Esophagus squamous epithelium (tissue), 5 donors: ENCODE measurements at places on chromosomes 16 and 17.

DNA sequence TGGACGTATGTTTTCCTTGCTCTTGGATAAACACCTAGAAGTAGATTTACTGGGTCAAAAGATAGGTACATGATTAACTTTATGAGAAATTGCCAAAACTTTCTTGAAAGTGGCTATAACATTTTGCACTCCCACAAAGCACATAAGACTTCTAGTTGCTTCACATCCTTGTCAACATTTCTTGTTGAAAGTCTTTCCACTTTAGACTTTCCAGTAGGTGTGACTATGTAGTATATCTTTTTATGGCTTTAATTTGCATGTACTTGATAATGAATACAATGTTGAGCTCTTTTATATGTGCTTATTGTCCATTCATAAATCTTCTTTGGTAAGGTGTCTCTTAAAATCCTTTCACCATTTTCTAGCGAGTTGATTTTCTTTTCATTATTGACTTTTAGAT lies 241.2 kb upstream of the RPL38 start:
- no peak for DNase-seq

DNA sequence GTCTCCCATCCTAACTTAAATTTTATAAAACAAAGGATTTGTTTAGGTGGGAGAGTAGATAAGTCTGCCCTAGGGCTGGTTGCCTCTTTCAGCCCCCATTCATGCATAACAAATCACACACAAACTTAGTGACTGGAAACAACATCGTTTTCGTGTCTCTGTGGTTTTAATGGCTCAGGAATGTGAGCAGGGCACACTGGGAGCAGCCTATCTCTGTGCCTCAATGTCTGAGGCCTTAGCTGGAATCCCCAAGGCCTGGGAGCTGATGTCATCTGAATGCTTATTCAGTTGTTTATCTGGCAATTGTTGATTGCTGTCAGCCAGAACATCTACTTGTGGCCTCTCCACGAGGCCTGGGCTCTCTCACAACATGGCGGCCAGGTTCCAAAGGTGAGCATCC lies 101.9 kb upstream of the HSBP1 start:
- no peak for DNase-seq

DNA sequence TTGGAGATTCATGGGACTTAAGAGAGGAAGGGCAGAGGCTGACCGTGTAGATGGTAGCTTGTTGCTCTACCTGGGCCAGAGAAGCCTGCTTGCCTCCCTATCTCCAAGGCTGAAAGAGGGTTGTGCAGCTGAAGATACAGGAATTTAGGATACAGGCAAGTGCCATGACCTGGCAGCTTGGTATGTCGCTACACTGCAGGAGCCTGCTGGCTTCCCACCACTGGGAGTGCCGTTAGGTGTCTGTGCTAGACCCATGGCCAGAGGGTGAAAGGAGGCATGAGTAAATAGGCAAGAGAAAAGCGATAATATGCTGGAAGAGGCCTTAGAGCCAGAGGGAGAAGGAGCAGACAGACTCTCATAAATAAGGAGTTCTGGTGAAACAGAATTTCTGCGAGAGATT lies 10.6 kb downstream of the NAA60 start:
- DNase-seq, result no peak

DNA sequence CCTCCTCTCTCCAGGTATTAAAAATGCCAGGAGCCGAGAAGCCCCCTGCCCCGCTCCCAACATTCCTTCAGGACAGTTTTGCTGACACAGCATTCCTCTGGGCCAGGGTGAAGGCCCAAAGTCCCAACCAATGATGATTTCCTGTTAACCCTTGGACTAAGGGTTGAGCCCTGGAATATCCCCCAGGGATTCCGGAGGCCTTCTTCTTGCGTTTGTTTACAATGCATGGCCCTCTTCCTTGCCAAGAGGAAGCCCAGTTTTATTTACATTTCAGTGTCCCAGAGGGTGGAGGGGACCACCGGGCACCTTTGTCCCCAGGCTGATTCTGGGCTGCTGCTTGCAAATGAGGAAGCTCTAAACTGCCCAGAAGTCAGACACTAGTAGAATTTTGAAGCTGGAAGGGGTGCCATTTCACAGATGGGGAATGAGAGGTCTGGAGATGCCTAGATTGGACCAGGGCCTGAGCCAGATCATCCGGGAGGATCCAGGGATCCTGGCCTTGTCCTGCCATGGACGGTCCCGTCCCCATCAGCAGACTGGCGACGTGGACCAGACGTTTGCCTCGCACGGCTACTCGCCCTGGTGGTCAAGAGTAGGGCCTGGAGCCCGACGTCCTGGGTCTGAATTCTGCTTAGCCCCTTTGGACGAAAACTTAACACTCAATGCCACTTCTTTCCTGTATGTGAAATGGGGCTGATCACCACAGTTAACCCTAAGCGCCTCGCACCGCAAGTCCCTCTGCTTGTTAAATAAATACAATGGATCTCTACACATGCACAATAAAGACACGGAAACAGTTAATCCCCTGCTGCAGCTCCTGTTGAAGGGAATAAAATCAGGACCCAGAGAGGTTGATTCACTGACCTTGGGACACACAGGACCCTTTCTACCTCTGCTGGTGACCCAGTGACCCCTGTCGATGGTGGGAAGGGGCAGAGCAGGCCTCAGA lies 55.6 kb upstream of the CIBAR2 start:
- no peak for DNase-seq

DNA sequence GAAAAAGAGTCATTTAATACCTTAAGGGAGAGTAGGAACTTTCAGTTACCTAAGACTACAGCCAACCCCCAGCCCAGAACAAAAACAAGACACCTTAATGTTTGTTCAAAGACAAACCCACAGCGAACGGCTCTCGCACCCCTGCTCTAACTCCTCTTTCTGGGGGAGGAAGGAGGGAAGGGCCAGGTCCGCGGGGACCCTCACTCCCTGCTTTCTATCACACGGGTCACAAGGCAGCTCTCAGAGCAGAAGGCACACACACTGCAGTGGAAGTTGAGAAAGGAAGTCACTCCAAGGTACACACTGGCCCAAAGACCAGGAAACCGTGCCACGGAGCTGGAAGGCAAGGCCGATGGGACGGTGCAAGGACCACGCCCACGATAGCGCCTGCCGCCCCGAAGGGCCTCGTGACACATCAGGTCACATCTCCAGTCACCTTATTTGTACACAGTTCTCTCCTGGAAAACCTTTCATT lies 10.0 kb downstream of the LITAFD start:
- no peak for DNase-seq

GRCh38 chr16:70809392-70810060 lies 8.6 kb upstream of the VAC14 start:
- DNase-seq, result no peak

- no peak for DNase-seq
These were observed 89.9 kb downstream of the SOCS1 start for GRCh38 chr16:11165894-11166665.

DNA sequence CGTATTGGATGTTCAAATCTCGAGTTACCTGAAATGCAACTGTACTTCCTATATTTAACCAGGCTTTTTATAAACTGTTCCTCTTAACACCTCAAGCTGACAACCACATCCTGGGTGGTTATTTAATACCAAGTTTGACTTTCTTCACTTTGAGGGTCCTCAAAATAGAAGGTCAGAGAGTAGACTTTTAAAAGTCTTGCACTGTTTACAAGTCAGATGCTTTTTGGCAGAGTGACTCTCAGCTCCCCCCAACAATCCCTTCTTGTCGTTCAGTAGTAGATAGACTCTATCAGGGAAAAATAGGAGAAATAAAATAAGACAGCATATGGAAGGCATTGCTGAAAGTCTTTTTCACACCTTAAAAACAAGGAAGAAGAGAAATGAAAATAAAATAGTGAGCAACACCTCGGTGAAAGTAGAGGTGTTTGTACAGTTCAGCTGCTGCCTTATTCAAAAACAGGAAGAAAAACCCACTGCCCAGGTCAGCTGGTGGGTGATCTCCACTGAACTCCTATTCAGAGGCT lies 650.4 kb downstream of the WWOX start:
- DNase-seq, result no peak

DNA sequence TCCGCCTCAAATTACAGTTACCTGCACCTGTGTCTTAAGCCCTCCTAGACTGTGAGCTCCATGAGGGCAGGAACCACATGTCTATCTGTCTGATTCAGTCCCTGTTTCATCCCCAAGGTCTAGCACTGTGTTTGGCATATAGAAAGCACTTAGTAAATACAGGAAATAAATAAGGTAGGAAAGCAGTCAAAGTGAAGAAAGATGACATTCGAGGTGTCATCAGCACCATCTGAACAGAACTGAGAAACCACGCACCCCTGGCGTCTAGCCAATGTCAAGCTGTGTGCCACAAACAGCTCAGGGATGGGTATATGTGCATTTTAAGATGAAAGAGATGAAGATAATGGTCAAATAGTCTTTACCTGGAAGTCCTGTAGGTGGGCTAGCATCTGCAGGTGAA lies 79.6 kb upstream of the ATP2A3 start:
- no peak for DNase-seq

- no peak for DNase-seq
These were observed 727.4 kb upstream of the CA10 start for GRCh38 chr17:52885882-52886281.

GRCh38 chr16:5487728-5488127 lies 390.1 kb upstream of the EEF2KMT start:
- DNase-seq, result no peak

- DNase-seq, result no peak
These were observed 27.2 kb upstream of the STAC2 start for GRCh38 chr17:39252788-39253460.

DNA sequence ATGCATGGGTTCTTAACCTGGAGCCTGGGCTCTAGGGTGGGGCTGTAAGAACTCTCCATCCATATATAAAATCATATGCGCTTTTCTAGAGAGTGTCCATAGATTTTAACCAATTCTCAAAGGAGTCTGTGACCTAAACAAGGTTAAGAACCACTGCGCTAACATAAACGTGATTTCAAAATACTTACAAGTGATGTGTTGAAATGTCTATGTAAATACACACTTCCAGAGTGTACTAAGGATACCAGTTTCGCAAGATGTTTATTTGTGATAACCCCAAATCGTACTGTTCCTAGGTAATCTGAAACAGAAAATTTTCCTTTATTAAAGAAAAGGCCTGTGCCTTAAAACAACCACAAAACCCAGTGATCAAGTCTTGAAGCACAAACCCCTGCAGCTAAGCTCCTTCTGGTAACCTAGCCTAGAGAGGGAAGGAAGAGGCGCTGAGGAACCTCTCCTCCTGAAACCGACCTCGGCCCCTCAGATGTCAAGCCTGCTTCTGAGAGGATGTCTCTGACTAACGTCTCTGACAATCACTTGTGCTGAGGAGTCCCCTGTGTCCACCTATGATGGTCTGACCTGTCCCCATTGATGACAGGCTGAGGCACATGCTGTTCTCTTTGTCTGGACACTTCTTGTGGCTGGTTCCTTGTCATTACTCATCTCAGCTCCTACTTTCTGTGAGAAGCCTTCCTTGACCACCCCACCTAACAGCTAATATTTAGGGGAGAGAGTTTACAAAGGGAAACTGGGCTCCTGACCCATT lies 32.2 kb downstream of the SNN start:
- DNase-seq, result no peak

DNA sequence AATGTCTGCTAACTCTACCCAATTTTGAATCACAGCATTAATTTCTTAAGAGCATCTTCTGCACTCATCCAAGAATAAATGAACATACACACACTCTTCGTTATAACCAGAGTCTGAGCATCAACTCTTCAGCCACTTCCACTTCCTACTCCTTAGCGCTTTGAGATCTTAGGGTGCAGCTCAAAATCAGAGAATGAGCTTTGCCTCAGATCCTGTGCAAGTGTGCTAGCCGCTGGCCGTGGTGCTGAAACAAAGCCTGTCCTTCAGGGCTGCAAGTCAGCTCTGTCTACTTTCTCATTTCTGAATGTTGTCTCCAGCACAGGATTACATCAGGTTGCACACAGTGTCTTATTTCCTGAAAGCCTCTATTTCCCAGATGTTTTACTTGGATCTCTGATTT lies 165.4 kb downstream of the AIPL1 start:
- no peak for DNase-seq

DNA sequence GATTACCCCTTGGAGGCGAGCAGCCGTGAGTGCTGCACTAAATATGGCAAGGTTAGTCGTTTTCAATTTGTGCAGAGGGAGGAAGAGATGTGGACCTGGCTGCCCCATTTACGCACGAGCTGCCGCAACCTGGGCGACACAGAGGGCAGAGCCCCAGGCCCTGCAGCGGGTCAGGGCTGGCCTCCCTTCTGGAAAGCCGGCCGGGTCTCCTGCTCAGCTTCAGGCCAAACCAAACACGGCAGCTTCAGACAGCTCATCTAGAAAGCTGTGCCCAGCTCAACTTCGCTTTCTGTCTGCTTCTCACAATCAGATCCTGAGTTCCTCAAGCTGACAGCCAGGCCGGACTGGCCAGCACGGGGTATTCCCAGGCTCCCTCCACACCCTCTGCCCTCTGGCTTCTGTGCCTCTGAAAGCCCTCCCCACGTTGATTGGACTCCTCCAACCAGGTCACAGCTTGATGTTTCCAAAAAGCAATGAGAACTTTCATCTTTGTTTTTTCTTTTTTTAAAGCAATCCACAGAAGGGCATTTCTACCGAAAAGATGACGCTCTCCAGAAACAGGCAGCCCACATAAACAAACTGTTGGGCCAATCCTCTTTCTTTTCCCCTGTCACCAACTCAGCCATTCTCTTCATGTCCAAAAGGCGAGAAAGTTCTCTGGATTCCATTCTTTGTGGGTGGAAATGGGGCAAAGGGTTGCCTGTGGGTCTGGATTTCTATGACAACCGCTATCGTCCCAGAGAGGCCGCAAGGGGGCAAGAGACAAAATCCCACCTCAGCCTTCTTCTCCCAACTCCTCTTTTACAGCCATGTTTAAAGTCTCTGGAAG lies 189.0 kb downstream of the ZFHX3 start:
- DNase-seq, result no peak

DNA sequence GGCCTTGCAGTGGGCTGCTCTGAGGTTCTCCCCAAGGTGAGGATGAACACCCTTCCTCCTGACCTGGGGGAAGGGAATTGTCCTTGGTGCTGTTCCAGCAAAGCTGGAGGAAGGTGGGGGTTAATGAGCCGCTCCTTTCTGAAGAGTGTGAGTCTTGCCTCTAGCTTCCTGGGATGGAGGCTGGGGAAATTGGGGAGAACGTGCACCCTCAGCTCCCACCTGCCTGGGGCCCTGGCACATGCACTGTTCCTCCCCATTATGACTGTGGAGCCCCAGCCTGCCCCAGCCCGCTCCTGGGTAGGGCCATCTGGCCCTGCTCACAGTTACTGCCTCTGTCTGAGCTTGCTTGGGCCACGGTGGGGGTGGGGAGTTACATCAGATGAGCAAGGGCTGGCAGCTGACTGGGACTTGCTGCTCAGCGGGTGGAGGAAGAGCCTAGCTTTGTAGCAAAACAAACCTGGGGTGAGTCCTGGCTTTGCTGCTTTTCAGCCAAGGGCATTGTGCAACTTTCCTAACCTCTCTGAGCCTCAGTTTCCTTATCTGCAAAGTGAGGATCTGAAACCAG lies 11.1 kb downstream of the TNS4 start:
- no peak for DNase-seq

- no peak for DNase-seq
These were observed 25.6 kb downstream of the MAPK8IP3 start for GRCh38 chr16:1731603-1732002.

GRCh38 chr17:43024407-43025289 lies at the start of gene RND2:
RND2 (plus strand) TSS chr17:43025231; CDS start chr17:43025348, 117 bp downstream.
- DNase-seq, result peak; percentile 44

- no peak for DNase-seq
These were observed 39.0 kb upstream of the AKAP1 start for GRCh38 chr17:57045868-57046704.
